Left kidney (tissue), 8 donors: ENCODE measurements at places on chromosomes 4 and X.

GRCh38 chrX:72349190-72349589, 43.5 kb upstream of the CITED1 start:
- no peak for DNase-seq

DNA sequence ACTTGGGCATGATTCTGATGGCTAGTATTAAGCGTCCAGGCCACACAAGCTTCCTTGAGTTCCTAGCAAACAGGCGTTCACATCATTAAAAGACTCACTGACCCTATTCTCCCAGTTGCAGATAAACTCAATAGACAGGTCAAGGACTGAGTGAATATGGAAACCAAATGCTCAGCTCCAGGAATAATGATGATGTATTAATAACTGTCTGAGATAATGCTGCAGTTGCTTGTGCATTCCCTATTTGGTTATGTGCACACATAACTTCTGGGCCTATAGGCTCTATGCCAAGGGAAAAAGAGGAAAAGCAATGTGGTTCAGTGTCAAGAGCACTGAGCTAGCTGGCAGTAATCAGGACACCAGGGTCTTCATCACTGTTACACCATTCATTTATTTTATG, 3.5 kb downstream of the RAB9B start:
- no peak for DNase-seq

- DNase-seq = no peak
Measured at GRCh38 chrX:85505801-85506200, 126.3 kb upstream of the POF1B start.

- DNase-seq = no peak
Measured at GRCh38 chr4:169724260-169724659, 33.5 kb downstream of the HPF1 start.

DNA sequence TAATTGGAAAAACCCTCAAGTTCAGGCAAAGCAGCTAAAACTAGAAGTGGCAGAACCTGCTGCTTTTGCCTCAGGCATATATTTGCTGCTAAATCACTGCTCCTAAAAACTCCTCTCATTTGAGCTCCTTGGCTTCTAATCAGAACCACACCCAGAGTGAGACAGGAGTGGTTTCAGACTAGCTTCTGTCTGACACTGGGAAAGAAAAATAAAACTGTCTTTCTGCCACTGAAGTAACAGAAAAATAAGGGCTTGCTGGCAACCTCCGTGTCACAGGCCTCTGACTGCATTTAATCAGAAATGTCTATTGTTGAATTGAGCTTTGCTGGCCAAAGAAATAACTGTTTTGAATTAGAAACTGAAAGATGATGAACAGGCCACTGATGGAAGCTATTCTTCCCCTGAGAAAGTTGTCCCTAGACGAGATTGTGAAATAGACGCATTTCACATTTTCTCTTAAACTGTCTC, 52.1 kb upstream of the RAP2C start:
- DNase-seq = peak; percentile 3

DNA sequence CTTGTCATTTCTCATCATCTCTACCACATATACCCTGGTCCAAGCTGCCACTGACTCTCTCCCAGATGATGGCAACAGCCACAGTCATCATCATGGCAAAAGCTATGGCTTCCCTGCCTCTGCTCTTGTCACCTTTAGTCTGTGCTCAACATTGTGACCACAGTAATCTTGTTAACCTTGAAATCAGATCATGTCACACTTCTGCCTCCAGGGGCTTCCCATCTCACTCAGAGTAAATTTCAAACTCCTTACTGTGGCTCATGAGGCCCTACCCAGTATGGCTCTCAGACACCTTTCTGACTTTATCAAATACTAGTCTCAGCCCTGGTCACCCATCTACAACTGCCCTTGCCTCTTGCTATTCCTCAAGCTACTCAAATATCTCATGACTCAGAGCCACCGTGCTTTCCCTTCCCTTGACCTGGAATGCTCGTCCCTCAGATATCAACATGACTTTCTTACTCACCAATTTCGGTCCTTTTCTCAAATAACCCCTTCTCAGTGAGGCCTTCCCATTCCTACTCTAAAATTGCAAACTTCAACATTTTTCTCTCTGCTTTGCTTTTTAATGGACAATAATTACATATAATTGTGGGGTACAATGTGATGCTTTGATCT, 41.1 kb upstream of the STIM2 start:
- DNase-seq = no peak

- no peak for DNase-seq
Measured at GRCh38 chr4:1684506-1685234, 557 bp upstream of the FAM53A start.

GRCh38 chr4:20813700-20814099, 113.4 kb downstream of the PACRGL start:
- no peak for DNase-seq

GRCh38 chrX:56499372-56499771, 64.1 kb upstream of the UBQLN2 start:
- no peak for DNase-seq

DNA sequence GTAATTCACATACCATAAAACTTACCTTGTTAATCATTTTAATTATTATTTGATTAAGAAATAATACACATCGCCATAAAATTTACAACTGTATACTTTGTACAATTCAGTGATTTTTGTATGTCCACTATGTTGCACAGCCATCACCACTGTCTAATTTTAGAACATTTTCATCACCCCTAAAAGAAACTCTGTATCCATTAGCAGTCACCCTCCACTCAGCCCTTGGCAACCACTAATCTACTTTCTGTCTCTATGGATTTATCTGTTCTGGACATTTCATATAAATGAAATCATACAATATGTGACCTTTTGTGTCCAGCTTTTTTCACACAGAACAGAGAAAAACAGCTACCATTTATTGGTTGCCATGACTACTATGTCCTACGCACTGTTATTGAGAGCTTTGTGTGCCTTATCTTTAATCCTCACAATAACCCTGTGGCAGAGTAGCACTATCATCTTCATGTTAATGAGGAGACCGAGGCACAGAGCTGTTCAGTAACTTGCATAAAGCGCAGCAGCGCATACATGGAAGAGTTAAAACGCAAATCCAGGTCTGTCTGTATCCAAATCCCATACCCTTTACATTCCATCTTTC, 64.6 kb upstream of the PAGE1 start:
- DNase-seq = no peak

DNA sequence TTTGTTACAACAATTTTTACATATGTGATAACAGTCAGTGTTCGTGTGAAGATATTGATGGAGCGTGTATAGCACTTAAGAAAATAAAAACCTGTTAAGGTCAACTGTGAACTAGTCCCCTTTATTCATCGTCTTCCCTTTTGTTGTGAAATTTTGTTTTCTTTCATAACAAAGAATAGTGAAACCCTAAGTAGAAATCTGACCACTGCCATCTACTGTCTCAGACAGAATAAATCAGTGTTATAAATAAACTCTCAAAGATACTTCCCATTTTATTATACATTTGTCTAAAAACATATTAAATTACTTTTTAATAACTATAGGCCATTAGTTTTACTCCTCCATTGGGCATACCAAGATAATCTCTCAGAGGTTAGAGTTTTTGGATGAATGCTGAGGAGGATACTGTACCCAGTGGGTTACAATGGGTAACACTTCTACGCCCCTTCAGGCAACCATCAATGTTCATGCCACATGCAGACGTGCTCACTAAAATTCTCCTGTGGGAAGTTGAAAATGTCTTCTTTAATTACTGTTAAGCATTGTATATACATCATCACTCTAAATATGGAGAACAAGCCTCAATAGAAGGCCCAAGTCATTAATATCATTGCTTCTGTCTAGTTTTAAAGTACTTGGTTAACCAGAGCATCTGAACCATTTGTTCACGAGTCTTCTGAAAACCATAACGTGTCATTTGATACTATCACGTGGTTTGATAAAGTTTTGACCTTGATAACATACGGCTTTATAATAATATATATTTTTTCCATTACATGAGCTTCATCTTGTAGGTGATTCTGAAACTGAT, 171.2 kb downstream of the TMA16 start:
- no peak for DNase-seq

GRCh38 chr4:139972305-139972704, 181.7 kb downstream of the MAML3 start:
- no peak for DNase-seq

GRCh38 chr4:60249784-60250183, 950.3 kb upstream of the ADGRL3 start:
- no peak for DNase-seq

GRCh38 chr4:70954032-70954431, 39.4 kb upstream of the DCK start:
- DNase-seq = no peak

GRCh38 chr4:2281575-2282343, 19.9 kb upstream of the MXD4 start:
- no peak for DNase-seq

- no peak for DNase-seq
Measured at GRCh38 chrX:118495958-118496762, 545 bp downstream of the DOCK11 start.

DNA sequence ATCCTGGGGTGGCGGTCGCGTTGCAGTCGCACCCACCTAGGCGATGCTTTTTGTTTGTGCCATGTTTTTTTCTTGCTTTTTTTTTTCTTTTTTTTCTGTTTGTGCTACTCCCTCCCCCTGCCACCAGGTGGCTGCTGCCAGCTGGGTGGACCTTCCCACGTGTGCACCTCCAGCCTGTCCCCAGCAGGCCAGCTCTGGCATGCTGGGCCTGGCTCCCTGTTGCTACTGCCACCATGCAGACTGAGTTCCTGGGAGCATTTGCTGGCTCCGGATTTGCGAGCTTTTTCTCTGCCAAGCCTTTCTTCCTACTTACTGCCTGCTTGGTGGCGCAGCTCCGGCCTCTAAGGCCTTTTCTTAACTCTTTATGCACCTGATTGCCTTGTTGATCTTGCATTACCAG, 161.2 kb upstream of the WDFY3 start:
- peak; percentile 14 for DNase-seq

GRCh38 chrX:1449036-1449822, 3.5 kb downstream of the ASMTL start:
- no peak for DNase-seq

DNA sequence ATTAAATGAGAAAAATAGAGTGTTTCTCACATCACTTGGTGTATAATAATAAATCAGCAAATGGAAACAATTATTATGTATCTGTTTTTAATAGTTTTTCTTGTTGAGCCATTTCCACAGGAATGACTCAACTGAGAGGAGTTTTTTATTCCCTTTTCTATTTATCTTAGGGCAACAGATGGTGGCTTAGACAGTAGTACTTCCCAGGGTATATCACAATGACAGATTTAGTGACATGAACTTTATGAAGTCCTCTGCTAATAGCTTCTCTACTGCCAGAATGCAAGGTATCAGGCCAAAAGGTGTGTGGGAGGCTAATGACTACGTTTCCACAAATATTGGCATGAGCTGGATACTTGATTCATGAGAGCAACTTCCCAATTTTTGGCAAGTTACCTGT, 126.7 kb downstream of the HTR2C start:
- no peak for DNase-seq

DNA sequence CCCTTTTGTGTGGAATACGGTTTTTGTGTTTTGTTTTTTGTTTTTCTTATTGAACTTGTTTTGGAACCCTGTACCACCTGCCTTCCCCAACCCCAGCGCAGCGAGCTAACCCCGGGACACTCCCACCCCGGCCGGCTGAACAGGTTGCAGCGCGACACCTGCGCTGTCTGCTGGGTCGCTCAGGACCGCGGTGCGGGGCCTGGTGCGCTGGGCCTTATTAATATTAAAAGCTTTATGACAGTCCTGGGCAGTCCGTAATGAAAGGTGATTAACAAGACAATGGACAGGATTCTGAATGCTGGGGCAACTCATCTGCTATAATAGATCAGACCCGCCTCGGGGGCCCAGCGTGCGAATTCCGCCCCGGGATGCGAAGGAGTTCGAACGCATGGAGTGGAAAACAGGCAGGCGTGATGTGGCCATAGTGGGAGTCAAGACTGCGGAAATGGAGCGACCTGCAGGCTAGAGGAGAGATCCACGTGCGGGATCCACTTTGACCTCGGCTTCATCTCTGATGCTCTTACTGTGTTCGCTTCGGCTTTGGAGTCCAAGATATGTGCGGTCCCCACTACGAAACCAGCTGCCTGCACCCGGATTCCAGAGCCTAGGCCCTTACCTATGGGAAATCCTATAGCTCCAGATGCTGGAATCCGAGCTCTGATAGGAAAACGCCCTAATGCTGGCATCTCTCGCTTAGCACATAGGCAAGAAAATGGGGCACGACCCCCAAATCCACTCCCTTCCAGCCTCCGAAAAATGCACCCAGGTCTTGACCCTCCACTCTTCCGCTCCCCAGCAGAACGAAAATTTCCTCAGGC, 69.0 kb upstream of the TMEM33 start:
- no peak for DNase-seq

GRCh38 chr4:17097362-17097761, 198.9 kb upstream of the LDB2 start:
- no peak for DNase-seq

- no peak for DNase-seq
Measured at GRCh38 chrX:136214551-136214950, 36.6 kb downstream of the MAP7D3 start.

DNA sequence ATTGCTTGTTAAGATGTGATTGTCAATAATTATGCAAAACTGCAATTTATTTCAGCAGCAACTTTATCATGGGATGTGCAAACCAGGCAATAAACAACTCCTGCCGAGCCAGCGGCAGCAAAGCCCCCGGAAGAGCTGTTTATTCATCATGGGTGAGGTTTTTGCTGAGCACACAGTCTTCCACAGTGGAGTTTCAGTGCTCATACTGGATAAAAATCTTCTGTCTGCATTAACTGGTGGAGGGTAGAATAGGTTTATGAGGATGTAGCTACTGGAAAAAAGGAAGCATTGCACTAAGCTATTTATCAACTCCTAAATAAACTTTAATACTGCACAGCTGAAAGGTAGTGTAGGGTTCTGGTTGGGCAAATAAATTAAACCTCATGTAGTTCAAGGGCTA, 557.4 kb upstream of the FTHL17 start:
- DNase-seq = no peak

DNA sequence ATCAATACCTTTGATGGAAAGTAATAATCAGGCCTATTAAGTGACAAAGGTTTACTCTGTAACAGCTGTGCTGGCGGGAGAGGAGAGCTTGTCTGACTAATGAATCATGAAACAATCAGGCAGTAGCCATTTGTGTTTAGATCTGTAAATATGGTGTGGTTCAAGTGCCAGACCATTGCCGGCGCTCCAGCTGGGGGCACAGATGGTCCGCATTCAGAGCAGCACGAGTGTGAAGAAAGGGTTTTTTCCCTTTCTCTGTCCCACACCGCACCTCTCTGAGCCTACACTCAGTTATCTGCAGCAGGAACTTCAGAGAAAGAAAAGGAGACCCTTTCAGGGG, 111.3 kb upstream of the PAQR3 start:
- DNase-seq = no peak

DNA sequence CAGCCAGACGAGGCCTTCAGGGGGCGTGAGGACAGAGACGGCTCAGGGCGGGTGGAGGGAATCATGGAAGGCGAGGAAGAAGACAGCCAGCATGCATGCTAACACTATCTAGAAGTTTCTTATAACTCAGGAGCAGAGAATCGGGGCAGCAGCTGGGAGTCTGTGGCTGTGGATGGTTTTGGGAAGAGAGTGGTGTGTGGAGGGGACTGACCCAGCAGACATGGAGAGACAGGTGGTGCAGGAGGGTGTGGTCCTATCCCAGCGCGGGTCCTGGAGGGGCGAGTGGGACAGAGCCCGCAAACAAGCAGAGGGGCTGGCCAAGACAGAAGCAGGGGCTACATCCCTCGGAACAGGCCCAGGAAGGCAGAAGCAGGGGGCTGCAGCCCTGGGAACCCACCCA, 192.1 kb downstream of the AFAP1 start:
- DNase-seq = no peak
